ENCODE measurements at places on chromosomes 13 and 19.

- DNase-seq, result no peak
Observed at GRCh38 chr13:51004111-51004865, 94.7 kb downstream of the RNASEH2B start.

- no peak for DNase-seq
Observed at GRCh38 chr19:21128901-21129698, 12.7 kb upstream of the ZNF431 start.

DNA sequence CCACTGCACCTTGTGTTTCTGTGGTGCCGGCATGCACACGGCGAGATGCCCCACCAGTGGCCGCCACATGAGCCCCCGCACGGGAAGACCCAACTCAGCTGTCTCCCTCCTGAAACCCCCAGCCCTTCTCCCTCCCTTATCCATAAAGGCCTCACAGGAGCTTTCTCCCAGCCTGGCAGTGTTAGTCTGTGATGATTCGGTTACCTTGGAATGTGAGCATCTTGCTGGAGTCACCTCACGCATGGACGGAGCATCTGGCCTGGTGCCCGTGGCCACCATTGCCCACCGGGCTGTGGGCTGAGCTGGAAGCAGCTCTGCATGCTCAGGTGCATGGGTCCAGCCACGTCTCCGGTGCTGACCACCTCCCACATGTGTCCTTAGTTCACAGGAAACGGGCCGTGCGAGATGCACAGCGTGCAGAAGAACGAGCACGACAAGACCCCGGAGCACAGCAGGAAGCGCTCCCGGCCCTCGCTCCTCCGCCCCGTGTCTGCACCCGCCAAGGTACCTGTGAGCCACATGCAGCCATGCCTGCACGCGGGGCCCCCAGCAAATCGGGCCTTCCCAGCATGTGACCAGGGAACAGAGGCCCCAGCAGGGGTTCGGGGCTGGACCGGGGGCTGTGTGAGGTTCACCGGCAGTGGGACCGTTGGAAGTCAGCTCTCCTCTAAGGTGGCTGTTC, 22.0 kb downstream of the SIN3B start:
- peak; percentile 37 for DNase-seq

DNA sequence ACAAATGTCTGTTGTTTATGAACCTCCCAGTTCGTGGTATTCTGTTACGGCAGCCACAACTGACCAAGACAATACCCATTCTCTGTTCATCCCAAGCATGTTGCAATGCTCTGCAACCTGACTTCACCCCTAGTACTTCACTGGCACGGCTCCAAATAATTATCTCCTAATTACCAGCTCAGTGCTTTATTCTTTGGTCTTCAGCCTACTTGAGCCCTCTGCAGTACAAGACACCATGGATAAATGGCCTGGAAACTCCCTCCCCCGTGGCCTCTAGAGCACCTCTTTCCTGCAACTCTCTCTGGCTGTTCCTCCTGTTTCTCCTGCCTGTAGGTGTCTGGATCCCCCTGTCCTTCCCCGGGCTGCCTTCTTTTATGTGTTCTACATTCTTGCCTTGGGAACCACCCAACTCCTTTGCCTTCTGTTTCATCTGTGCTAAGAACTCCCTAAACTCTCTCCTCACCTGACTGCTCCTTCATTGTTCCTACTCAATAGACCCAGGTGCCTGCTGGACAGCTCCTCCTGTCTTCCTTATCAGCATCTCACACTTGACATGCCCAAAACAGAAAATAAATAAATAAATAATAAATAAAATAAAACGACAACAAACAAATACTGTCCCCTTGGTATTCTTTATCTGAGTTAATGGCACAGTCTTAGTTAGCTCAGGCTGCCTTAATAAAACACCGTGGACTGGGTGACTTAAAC, 200.4 kb upstream of the IPO5 start:
- DNase-seq, result no peak

DNA sequence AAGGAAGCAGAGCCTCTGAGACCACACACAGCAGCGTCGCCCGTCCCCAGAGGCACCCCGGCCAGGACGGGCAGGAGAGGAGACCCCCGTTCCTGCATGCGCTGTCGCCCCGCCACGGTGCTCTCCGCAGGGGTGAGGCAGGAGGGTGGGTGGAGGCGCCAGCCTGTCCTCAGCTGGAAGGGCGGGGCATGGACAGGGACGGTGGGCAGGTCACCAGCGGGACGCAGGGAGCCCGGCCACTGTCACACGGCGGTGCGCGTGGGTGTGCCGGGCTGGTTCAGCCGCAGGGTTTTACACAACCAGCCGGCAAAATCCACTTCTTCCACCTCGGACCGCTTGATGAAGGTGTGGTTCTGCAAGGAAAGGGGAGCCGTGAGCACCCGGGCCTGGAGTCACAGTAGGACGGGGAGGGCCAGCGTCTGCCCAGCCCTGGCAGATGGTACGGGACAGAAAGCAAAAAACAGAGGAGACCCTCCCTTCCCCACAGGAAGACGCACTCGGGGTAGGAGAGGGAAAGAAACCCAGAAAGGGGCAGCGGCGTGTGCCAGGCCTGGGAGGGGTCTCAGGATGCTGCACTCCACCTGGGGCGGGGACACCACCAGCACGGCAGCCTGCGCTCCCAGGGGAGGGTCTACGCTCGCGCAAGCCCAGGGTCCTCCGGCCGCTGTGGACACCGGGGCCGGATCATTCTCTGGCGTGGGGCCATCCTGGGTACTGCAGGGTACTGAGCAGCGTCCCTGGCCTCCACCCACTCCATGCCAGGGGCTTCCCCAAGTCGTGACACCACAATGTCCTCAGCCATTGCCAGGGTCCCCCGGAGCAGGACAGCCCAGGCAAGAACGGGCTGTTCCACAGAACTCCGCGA, 23.9 kb upstream of the ZBTB7A start:
- no peak for DNase-seq

GRCh38 chr19:6070207-6070681, 40.1 kb downstream of the RFX2 start:
- DNase-seq, result no peak

- no peak for DNase-seq
Observed at GRCh38 chr13:105016266-105016665, 1519.2 kb downstream of the EFNB2 start.

GRCh38 chr13:29436721-29437280, 158.7 kb downstream of the SLC7A1 start:
- no peak for DNase-seq

GRCh38 chr19:51120160-51120559, 4.5 kb upstream of the SIGLEC9 start:
- DNase-seq, result no peak

- no peak for DNase-seq
Observed at GRCh38 chr13:23808803-23809202, 80.4 kb downstream of the MIPEP start.

DNA sequence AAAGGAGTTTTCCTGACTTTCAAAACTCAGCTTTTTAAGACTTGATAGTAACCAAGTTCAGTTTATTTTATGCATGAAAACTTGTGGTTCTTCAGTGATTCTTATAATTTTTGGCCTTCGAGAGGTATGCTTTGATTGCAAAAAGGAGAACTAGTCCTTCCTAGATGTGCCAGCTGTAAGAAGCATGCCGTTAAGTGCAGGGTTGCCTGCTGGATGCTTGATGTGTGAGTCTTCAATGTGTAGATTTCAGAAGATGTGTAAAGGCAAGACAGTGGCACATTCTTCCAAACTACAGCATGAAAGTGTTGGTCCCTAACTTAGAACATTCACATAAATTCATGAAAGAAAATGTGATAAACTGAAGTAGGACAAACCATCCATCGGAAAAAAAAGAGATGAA, 532.5 kb downstream of the DCT start:
- no peak for DNase-seq

GRCh38 chr19:14394167-14394566, 12.9 kb downstream of the ADGRE5 start:
- DNase-seq, result no peak

DNA sequence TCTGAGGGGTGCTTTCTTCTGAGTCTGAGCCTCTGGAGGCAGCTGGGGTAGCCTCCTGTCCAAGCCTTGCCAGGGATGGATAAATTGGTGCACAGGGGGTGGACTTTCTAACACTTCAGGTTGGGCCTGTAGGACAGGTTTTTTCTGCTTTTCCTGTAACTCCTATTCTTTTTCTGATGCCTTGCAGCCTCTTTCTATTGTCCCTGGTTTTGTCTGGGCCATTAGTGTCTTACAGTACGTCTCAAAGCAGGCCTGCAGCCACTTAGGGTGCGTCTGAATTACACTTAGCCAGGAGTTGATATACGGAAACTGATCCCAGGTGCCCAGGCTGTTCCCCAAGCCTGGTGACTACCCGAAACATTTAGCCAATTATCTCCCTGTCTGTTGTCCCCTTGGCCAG, 213.3 kb upstream of the HTR2A start:
- DNase-seq, result no peak

- no peak for DNase-seq
Observed at GRCh38 chr19:13865571-13866462, 11.1 kb upstream of the NANOS3 start.

- DNase-seq, result no peak
Observed at GRCh38 chr19:19217099-19217498, 5.3 kb downstream of the NCAN start.

- no peak for DNase-seq
Observed at GRCh38 chr13:71871176-71871754, 4.3 kb upstream of the DACH1 start.

DNA sequence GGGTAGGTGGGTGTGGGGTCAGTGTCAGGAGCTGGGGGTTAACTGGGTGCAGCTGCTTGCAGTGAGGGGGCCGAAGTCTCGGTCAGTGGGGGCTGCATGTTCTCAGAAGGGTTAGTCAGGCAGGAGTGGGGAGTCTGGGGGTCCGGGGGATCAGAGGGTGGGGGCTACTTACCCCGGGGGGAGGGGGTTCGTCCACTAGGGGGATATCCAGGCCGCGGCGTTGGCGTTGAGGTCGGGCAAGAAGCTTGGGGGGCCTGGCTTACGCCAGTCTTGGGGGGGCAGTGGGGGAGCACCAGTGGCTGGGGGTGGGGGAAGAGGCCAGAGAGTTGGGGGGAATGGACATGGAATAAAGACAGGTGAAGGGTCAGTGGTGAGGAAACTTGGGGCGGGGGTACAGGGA, 9.1 kb downstream of the KCNC3 start:
- no peak for DNase-seq

GRCh38 chr19:5864725-5865486, 5.4 kb downstream of the FUT5 start:
- no peak for DNase-seq

- no peak for DNase-seq
Observed at GRCh38 chr13:33275916-33276315, 9.6 kb downstream of the STARD13 start.

DNA sequence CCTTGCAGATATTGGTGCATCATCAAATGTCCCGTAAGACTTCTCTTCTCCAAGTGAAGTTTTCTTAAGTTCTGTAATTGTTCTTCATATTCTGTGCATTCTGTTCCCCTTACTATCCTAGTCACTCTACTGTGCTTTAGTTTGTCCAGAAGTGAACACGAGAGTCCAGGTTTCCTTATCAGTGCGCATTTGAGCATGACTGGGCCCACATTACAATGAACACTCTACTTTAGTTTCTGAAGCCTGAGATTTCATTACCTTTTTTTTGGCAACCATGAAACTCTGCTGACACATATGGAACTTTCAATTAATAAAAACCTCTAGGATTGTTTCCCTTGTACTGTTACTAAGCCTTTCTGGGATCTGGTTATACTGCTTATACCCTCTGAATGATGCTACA, 270.0 kb downstream of the KCNRG start:
- DNase-seq, result no peak

DNA sequence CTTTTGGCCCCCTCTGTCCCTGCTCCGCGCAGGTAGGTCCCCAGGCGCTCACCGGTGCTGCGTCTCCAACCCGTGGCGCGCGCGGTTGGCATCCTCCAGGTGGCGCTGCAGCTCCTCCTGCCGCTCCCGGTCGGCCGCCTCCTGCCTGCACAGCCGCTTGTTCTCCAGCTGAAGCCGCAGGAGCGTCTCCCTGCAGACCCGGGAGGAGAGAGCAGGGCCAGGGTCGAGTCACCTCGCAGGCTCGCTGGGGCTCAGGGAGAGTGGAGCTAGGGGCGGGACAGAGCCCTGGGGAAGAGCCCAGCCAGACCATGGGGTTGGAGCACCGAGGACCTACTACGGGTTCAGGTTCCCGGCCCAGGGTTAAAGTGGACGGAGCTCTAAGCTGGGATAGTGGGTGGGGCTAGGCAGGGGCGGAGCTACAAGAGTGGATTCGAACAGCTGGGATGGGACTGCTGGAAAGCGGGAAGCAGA, 9.3 kb downstream of the HOOK2 start:
- no peak for DNase-seq

- DNase-seq, result no peak
Observed at GRCh38 chr13:42258747-42259146, 13.2 kb upstream of the AKAP11 start.

Measured in non-pigmented ciliary epithelial cell (primary cell).